ENCODE measurements at places on chromosomes 3 and 15. TPM values are rescaled to one million over a fixed set of nuclear protein-coding genes. Genes with fewer than 3 reads are reported as not detected.

DNA sequence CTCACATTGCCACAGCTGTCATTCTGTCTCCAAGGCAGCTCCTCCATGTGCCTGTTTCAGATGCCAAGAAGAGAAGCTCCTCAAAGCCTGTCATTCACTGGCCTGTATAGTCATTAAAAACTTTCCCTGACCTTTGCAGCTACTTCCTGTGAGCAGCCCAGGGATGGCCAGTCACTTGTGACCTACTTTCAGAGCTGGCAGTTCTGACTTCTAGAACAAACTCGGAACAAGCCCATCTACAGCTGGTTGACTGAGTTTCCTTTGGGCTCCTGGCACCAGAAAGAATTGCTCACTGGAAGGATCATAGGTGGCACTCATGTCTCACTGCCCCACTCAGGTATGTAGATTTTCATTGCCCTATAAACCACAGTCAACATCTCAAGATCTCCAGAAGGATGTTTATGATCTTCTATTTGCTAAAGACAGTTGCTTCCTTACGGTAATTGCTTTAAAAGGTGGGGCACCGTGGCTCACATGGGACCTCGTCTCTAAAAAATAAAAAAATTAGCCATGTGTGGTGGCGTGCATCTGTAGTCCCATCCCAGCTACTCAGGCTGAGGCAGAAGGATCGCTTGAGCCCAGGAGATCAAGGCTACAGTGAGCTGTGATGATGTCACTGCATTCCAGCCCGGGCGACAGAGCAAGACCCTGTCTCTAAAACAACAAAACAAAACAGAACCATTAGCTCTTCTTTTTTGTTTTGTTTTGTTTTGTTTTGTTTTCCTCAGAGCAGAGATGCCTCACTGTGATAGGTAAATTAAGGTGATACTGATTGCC, 11.2 kb upstream of the ATP13A3 start:
- no peak for DNase-seq

GRCh38 chr3:27746838-27747237, 24.7 kb upstream of the EOMES start:
- no peak for DNase-seq

GRCh38 chr15:78492872-78493271, 14.5 kb upstream of the HYKK start:
- no peak for DNase-seq

Gene EPHB3
- 0.15 TPM for total RNA-seq

Gene RYR3
- not detected for total RNA-seq

DNA sequence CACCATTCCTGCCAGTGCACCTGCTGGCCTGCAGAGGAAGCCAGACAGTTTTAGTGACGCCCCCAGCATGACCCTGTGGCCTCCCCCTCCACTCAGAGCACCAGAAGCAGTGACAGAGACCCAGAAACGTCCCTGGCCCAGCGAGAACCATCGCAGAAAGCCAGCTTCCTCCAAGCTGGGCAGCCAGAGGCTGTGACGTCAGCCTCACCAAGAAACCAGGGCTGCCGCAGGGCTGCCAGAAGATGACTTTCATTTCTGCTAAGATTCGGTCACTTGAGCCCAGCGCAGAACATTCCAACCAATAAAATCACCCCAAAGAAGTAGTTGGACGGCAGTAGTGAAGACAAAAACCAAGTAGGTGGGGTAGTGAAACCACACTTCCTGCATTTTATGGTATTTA, 29.6 kb upstream of the RPL32 start:
- DNase-seq, result no peak

Gene CCDC54
- not detected for total RNA-seq

DNA sequence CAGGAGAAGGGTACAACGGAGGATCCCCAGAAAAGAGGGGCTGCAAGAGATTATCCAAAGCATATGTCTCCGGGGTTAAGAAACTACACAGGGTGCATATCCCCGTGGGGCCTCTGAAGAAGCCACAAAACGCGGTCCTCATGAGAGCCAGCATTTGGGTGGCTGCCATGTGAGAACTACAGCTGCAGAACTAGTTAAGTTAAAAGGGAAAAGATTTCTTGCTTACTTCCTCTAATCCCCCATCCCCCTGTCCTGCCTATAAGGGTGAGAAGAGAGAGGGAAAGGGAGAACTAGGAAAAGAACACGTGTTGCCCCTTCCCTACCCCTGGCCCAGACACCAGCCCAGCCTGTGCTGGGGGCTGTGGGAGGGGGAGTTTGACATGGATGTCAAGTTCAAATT, 70.4 kb upstream of the PCSK6 start:
- DNase-seq, result no peak

Gene LRRC34
- total RNA-seq, result 1.0 TPM

DNA sequence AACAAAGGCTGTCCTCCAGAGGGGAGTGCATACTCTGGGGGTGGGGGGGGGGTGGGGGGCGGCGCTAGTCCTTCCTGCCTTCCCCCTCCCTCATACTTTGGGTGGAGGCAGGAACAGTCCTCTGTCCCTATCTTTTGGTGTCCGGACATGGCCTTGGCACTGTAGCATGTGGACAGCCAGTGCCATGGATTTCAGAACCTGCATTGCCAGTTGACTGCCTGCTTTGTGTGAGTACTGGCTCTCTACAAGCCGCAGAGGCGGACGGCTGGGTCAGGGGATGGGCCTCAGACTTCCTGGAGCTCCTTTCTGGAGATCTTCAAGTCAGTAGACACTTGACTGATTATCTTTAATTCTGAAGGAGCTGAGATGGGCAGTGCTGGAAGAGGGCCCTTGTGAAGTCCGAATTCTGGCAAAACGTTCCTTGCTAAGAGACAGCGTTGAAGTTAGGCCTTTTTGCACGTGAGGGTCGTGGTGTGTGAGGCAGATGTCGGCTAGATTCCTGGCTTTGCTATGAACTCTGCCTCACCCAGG, 2.5 kb downstream of the CLDN11 start:
- no peak for DNase-seq

- DNase-seq, result no peak
Observed at GRCh38 chr3:164004205-164004604, 1074.1 kb downstream of the SI start.

DNA sequence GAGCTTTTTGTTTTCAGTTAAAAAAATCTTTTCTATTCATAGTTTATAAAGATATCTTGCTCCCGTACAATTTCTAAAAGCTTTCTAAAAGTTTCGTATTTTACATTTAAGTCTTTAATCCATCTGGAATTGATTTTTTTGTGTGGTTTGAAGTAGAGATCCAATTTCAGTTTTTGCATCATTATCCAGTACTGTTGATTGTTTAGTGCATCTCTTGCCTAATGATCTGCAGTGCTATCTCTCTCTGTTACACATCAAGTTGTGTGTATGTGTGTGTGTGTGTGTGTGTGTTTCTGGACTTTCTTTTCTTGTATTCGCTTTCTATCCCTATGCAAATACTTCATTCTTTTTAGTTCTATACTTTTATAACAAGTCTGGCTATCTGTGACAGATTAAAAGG, 605.8 kb upstream of the DPPA4 start:
- DNase-seq, result no peak

DNA sequence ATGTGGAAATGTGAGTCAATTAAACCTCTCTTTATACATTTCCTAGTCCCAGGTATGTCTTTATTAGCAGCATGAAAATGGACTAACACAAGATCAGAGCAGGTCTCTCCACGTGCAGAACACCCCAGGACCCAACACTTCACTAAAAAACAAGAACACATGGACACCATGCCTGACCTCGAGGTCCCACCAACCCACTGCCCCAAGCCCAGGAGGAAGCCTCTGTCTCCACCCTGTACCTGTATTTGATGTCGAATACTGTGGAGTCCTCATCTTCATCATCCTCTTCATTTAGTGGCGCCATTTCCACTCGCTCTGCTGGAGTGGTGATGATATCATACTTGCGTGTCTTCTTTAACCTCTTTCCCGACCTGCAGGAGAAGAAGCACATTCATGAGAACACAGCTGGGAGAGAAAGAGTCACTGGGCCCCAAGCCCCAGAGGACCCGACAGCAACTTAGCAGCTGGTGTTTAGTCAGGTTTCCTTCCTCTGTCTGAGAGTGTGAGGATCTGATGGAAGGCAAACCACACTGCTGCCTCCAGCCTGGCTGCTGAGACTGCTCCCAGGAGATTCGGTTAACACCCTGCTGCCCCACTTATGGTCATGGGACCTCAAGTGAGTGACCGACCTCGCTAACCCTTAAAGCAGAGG, 25.5 kb downstream of the FAM174B start:
- no peak for DNase-seq

DNA sequence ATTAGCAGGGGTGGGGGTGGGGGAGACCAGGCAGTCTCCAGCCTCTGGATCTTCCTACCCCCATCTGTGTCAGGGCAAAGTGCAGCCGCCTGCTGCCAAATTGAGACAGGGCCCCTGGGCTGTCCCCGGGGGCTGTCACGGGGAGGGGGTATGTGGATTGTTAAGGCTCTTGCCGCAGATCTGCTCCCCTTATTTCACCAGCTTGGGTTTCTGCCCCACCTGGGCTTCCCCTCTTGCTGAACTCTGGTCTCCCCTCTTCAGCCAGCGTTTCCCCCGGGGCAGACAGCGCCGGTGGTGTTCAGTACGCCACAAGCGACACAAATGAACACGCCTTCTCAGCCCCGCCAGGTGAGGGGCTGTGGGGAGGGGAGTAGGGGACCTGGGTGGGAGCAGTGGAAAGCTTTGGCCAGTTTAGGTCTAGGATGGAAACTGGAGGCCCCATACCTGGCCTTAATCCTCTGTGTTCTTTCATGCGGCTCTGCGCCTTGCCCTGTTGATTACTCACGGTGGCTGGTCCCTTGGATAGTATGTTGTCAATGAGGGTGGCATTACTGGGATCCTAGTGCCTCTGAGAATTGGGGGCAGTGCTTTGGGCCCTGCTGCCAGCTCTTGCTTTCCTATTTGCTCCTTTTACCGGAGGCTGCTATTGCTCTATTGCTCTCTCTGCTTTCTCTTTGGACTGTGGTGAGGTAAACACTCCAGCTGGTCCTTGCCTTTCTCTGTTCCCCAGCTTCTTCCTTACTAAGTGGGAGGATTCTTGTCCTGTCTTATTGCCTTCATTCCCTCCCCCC, 1.7 kb downstream of the EIF4G1 start:
- no peak for DNase-seq

Gene HYKK
- total RNA-seq, result 0.58 TPM

GRCh38 chr3:184727357-184728009, 15.6 kb upstream of the MAGEF1 start:
- DNase-seq, result peak; percentile 18

DNA sequence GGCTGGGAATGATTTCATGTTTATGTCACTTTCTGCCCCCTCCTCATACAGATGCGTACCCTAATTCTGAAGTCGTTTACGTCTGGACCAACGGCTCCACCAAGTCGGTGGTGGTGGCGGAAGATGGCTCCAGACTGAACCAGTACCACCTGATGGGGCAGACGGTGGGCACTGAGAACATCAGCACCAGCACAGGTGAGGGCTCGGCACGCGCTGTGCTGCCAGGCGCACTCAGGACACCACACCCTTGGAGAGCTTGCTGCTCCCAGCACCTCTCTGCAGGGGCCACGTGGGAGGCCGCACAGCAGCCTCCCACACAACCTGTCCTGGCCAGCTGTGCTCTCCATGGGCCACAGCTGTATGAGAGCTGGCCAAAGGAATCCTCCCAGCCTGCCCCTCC, 33.8 kb upstream of the GABRG3 start:
- DNase-seq, result no peak

DNA sequence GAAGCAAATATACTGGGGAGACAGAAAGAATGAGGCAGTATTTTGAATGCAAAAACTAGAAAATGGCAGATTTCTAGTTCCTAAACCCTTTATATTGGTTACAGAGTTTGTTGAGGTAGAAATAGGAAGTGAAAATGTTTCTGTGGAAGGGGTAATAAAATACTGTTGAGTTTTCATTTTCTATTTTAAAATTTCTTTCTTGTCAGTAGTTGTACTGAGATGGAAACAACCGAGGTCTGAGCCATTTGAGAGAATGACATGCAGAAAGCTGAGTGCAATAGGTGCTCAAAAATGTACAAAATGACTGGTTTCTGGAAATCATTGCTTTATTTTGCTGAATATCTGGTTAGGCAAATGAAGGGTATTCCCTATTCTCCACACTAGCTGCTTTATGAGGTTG, 361.4 kb downstream of the CHL1 start:
- no peak for DNase-seq

GRCh38 chr15:89893027-89893426, 767 bp downstream of the AP3S2 start:
- no peak for DNase-seq

- no peak for DNase-seq
Observed at GRCh38 chr3:48830715-48831114, 17.0 kb downstream of the PRKAR2A start.

DNA sequence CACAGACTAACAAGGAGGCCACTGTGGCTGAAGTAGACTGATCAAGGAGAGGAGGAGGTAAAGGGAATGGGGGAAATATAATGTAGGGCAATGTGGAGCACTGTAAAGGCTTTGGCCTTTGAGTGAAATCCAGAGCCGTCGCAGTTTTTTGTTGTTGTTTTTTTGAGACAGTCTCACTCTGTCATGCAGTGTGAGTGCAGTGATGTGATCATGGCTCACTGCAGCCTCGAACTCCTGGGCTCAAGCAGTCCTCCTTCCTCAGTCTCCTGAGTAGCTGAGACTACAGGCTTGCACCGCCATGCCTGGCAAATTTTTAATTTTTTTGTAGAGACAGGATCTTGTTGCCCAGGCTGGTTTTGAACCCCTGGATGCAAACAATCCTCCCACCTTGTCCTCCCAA, 32.2 kb downstream of the PPP4R2 start:
- DNase-seq, result no peak

GRCh38 chr3:150936693-150937092, 31.5 kb upstream of the MINDY4B start:
- DNase-seq, result no peak

GRCh38 chr3:187684880-187685279, 14.7 kb upstream of the SST start:
- no peak for DNase-seq

Gene PLSCR1
- total RNA-seq, result 27.7 TPM

Gene PXK
- total RNA-seq, result 30.1 TPM

GRCh38 chr15:64997745-64998375, 8.1 kb upstream of the SPG21 start:
- DNase-seq, result no peak

DNA sequence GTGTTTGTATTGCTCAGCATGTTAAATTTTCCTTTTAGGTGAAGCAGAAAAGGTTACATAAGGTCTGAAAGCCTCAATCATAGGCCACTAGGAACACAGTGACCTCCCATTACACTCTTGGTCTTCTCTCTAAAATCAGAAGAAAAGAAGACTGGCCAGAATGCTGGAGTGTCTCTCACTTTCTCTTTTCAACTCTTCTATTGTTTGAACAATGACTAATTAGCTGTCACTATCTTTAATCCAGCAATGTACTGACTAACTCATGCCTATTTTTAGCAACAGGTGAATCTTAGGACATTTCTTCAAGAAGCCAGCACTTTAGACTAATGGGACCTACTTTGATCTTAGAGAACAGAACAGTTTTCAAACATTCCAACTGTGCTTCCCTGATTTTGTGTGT, 142.8 kb downstream of the TGFBR2 start:
- DNase-seq, result no peak

Gene SCG3
- not detected for total RNA-seq

GRCh38 chr3:138945709-138946662, 951 bp downstream of the FOXL2 start:
- DNase-seq, result no peak

Gene SLC28A1
- total RNA-seq, result not detected

Gene SLC12A1
- total RNA-seq, result not detected

- no peak for DNase-seq
Observed at GRCh38 chr3:51163051-51163450, 222.0 kb upstream of the MANF start.

GRCh38 chr15:37111427-37111717, 11.0 kb upstream of the MEIS2 start:
- no peak for DNase-seq
